Activated T-helper 1 cell treated with anti-CD3 and anti-CD28 coated beads, Interleukin-2, amount 50 U/mL, for 16 hours (primary cell): ENCODE measurements at places on chromosomes 5 and 9.
A peak's percentile ranks its signal among the peaks of the same experiment; 100 is the strongest.

DNA sequence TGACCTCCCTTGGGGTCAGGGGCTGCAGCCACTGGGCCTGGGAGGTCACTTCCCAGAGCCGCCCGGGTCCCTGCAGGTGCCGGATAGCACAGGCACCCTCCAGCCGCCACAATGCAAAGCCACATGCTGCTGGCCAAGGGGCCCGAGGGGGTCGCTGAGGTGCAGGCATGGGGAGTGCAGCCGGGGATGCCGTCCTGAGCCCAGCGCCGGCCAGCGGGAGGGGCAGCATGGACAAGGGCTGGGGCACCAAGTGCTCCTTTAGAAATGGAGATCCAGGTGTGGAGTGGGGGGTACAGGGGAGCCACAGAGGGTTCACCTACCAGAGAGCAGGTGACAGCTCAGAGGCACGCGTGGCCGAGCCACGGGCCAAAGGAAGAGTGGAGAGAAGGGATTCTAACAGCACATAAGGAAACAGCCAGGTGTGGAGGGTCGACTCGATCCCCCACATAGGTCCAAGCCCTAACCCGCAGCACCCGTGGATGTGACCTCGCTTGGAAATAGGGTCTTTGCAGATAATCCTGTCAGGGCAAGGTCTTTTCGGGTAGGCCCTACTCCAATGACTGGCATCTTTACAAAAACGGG lies 24.7 kb downstream of the ZDHHC11B start:
- DNase-seq = no peak

GRCh38 chr5:104576677-104577076 lies 1014.1 kb upstream of the NUDT12 start:
- DNase-seq = no peak

DNA sequence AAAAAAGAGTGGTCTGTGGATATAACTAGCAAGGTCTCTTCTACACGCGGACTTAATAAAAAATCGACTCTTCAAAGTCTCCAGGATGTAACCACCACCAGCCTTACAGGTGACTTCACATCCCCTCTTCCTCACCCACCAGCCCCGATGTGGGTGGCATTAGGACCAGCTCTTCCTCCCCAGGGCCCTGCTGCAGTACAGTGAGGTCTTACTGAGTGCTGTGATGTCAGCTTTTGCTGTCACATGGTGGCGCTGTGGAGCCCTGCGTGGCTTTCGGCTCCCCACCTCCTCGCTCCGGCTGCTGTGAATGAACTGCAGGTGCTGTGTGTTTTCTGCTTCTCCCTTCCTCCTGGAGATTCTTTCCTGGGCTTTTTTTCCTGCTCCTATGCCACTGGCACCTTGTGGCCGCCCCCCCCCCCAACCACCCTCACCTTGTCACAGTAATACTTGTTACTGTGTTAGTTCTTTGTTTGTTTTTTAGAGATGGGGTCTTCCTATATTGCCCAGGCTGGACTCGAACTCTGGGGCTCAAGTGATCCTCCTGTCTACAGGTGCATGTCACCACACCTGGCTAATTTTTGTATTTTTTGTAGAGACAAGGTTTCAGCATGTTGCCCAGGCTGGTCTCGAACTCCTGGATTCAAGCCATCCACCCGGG lies 15.8 kb upstream of the RAPGEF1 start:
- DNase-seq = peak; percentile 80

- no peak for DNase-seq
Measured at GRCh38 chr5:152813526-152813925, 408.4 kb upstream of the NMUR2 start.

GRCh38 chr9:127754099-127755060 lies 19.3 kb upstream of the TOR2A start:
- no peak for DNase-seq

DNA sequence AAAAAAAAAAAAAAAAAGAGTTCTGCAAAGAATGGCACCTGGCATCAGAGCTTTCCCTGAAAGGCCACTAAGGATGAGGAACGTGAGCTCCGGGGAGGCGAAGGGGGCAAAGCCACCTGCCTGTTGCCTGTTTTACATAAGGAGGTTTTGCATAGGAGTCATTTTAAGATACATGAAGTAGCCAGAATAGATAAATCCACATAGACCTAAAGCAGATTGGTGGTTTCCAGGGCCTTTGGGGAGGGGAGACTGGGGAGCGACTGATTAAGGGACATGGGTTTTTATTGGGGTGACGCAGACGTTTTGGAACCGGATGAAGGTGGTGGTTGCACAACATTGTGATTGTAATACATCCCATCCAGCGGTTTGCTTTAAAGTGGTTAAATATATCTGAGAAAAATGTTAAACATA lies 7.1 kb downstream of the NEK6 start:
- no peak for DNase-seq

DNA sequence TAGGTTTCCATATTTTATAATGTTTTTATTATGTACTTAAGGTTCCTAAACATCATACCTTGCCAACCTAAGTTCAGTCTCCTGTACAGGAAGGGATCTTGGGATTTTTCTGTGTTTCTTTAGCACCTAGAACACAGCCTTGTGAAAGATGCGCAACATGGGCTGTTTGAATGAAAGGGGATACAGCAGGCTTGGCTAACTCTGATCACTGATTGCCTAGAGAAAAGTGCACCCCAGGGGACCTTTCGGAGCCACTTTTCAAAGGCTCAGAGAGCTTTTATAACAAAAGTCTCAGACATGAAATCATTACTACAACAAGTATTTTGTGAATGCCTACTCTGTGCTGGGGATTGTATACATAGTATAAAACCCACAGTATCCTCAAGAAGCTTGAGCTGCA lies 261.6 kb downstream of the BNC2 start:
- DNase-seq = no peak

GRCh38 chr5:179766021-179766725 lies 27.6 kb upstream of the LTC4S start:
- no peak for DNase-seq

GRCh38 chr5:147686421-147686820 lies 96.1 kb downstream of the JAKMIP2 start:
- DNase-seq = no peak

DNA sequence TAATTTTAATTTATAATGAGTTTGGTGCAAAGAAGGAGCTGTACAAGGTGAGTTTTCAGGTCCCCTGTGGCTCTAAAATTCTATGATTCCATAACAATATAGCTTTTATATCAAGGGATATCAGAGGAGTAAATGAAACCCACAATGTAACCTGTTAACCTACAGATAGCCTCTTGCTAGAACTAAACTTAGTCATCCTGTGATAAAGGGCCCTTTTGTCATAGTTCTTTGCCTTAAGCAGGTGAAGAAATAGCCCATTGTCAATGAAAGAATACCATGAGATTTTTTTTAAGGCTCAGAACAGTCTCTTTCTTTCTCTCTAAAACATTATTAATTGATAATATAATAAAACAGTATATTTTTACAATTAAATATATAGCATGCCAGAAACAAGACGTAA lies 127.8 kb downstream of the NFIB start:
- DNase-seq = no peak

DNA sequence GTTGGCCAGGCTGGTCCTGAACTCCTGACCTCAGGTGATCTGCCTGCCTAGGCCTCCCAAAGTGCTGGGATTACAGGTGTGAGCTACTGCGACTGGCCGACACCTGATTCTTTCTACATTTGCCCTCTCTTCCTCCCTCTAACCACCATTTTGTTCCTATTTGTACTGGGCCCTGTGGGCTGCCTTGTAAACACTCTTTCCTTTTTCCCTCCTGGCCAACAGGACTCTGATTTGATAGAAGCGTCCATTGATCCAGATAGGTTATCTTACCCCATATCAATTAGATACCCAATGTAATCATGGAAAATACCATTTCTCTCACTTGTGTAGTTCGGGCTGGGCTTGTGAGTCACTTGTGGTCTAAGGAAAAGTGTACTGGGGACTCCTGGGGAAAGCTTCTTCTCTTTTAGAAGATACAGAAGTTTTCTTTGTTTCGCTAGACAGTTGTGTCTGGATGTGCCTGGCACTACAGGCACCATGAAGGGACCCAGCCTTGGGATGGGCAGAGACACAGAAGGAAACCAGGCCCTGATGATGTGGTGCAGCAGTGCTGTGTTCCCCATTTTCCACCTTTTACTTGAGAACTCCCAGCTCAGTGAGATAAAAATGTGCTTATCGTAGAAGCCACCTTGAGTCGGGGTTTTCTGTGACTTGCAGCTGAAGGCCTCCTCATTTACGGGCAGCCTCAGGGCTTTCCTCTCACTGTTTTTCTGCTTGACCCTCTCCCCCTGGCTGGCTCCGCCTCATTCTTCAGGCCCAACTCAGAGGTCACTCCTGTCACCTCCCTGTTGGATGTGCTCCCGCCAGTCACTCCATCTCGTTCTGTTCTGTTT lies 32.8 kb upstream of the CPEB4 start:
- DNase-seq = no peak

- no peak for DNase-seq
Measured at GRCh38 chr5:151703227-151703626, 16.5 kb upstream of the SPARC start.

DNA sequence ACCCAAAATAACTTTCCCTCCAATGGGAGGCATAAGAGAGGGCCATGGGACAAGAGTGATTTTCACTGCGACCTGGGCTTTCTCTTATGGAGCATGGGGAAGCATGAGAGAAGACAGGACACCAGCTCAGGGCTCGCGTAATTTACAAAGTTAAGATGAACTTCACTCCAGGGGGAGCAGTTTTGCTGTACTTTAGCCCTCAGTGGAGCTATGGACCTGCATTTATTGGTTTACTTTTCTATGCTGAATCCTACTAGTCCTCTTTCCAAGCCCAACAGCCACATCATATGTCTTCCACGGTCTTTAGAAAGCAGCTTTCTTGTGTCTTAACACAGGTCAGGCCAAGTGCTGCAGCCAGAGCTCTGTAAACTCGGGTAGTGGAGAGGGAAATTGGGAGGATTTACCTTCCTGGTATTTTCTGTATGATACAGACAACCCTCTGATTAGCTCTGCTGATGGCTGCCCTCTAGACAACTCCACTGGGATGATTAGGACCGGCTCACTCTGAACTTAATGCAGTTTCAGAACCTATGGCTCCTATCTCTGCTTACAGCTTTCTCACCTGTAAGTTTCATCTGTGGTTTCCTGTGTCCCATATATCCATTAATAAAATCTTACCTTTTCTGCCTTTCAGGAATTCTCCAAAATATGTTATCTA lies 581.0 kb upstream of the RORB start:
- no peak for DNase-seq

- no peak for DNase-seq
Measured at GRCh38 chr5:174155706-174156105, 110.2 kb downstream of the NSG2 start.
